ENCODE measurements at places on chromosomes 7 and 10.

GRCh38 chr7:3092468-3092867 lies 48.8 kb upstream of the CARD11 start:
- DNase-seq: no peak

DNA sequence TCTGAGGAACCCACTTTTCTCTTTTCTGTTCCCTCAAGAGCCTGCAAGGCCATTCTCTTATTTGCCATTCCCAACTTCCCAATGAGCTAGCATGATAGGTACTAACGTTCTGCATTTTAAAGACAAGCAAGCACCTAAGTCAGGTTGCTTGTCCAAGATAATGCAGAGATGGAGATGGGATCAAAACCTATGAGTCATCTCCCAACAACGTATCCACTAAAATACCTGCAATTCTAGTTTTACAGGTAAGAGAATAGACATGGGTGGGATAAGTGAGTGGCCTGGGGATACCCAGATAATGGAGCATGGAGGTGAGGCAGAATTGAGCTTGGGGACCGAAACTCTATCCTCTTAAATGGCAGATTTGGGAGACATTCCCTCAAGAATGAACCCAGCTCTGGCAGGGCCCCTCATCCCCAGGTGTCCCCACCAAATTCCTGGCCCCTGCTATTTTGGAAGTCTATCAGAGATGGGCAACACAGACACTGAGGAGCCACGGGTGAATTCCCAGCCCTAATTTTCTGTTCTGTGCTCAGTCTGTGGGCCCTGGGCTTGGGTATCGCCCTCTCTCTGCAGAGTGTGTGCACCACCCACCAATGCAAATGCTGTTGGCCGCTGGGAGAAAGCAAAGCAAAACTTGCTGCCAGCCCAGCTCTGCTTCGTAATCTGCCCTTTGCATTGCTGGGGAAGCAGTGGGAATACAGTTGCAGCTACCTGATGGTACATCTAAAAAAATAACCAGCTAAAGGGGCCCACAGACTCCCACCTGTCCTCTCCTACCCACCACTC lies 98.3 kb downstream of the KCNMA1 start:
- DNase-seq: no peak

GRCh38 chr7:116167177-116167576 lies 43.2 kb upstream of the TES start:
- no peak for DNase-seq

DNA sequence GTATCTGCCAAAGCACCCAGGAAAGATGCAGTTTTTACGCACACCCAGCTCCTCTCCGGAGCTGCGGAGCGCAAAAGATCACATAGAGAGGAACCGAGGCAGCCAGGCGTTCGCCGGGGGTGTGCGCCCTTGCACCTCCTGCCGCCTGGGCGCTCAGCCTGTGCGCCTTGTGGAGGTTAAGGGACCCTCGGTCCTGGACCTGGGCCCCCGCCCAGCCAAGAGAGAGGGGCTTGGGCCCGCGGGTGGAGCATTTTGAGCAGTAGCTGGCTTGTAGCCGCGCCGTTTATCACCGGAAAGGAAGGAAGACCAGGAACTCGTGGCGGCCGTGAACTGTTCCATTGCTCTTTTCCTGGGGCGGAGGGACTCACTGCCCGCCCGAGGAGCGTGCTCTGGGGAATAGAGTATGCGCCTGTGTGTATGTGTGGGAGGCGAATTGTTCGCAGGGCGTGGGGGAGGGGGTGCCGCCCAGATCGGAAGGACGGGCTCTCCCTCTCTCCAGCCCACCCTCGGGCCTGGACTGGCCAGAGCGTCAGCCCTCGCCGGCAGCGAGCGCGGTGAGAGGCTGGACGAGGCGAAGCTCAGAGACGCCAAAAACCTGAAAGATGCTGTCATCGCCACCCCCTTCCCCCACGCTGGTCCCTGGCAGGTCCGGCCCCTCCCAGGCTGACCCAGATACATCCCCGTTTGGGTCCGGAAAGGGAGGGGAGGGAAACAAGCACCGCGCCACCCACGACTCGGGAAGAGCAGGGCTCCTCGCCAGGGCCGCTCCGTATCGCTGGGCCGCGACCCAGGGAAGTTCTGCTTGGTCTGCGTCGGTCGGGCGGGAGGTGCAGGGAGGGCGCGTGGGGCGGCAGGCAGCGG lies 1.2 kb upstream of the WNT2 start:
- peak; percentile 64 for DNase-seq

DNA sequence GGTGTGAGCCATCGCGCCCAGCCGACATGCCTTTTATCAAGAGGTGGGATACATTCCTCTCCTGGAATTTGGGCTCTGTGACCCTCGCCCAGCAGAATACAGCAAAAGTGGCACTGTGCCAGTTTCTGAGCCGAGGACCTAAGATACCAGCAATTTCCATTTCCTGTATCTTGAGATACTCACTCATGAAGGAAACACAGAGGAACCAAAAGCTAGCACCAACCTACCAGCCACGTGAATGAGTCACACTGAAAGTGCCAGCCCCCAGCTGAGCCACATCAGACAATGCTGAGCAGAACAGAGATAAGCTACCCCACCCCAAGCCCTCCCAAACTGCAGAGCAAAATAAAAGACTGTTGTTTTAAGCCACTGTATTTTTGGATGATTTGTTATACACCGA lies 56.3 kb downstream of the CACUL1 start:
- peak; percentile 46 for DNase-seq

- no peak for DNase-seq
These were observed 59.9 kb downstream of the ADARB2 start for GRCh38 chr10:1677307-1677939.

DNA sequence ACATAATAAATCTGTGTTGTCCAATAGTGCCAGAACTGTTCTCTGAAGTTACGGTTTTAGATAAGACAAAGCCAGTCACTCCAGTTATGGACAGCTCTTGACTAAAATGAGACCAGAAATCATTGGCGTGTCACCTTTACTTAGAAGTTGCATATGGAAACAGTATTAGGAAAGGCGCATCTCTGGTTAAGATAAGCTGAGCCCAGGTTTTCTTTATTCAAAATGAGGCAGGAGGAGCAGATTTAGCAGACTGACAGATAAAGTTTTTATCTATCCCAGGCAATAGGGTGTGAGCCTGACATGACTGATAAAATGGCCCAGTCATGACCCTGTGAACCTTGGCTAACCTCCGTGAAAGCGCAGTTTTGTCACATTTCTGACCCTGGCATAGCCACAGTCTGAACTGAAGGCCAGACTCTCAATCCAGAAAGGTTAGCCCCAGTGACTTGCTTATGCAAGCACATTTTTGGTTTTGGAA lies 4.2 kb downstream of the CYP26A1 start:
- no peak for DNase-seq

GRCh38 chr10:59908808-59909143 lies 2.4 kb upstream of the CCDC6 start:
- no peak for DNase-seq

DNA sequence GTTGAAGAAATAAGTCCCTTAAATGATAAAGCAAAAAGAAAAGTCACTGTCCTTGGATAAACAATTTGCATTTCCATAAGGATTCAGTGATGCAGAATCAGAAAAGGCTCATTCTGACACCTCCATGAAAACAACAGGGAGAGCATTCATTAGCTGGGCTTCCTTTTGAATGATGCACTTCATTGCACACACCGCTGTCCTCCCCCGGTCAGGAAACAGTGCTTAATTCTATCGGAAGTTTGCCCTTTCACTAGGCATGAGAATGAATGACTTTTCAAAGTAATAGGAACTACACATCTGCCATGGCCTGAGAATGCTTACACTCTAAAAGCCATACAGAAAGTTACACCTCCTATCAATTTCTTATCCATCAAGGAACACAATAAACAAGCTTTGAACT lies 4.2 kb downstream of the PCDH15 start:
- no peak for DNase-seq

DNA sequence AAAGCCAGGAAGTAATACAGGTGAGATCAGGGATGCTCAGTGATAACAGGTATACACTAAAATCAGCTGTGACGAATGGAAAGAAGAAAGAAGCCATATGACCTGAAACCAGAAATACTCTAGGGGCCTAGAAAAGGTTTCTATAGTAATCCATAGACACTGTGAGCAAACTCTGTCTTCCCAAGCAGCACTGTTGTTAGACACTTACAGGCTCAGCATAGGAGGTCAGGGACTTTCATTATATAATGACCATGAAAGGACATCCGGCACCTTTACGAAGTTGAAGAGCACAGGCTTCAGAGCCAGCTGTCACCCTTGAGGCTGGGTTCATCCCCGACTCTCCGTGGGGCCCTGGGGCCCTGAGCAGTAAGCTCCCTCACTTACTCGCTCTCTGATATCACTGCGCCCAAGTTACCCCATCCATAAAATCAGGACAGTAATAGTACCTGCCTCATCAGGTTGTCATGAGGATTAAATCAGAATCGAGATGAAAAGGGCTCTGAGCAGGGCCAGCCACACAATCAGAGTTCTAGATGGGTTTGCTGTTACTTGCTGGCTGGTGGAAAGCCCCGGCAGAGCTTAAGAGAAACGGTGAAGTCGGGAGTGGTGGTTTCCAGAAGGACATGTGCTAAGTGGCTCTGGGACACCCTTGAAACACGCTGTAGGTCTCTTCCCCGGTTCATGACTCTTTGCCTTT lies 79.5 kb downstream of the ITIH5 start:
- no peak for DNase-seq

GRCh38 chr10:72134785-72135767 lies 46.7 kb upstream of the SPOCK2 start:
- DNase-seq: no peak

DNA sequence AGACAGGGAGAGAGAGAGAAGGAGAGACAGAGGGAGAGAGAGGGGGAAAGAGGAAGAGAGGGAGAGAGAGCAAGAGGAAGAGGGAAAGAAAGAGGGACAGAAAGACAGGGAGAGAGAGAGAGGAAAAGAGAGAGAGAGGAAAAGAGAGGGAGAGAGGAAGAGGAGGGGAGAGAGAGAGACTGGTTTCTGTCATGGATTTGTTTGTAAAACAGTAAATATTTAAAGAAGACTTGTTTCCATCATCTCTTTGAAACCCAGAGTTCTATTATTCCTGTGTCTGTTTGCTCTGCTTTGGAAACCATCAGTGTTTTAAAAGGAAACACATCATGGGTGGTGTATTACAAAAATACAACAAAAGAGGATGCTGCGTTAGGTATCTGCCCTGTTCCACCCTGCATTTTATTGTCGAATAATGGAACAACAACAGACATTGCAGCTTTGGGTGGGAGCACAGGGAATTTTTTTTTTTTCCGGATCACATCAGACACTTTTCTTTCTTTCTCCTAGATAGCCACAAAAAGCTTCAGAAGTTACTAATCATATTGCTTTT lies 150.7 kb upstream of the RSU1 start:
- DNase-seq: no peak

DNA sequence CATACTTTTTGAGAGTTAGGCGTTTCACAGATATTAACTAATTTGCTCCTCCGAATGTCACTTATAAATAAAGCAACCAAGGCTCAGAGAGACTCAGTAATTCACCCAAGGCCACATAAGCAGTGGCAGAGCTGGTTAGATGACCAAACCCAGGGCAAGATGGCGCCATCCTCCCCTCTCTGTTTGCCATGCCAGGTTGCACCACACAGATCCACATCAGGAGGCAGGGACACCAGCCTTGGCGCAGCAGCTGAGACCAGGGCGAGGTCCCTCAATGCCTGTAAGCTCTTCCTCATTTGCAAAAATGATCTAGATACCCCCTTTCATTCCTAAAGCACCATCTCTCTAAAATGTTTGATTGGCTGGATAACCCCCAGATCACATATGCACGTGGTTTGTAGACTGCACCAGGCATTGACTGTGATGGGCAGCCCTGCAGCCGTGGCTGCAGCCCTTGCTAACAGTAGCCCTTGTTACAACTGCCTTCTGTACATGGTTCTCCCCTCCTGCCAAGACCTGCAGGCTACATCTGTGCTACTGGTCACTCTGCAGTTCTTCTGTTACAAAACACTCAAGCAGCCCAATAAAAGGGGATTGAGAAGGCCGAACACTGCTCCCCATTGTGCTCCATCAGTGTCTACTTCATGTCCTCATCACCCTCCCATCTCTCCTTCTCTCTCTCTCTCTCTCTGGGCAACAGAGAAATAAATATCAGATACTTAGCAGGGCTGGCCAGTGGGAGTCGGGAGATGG lies 298.6 kb downstream of the PRPF18 start:
- DNase-seq: no peak

DNA sequence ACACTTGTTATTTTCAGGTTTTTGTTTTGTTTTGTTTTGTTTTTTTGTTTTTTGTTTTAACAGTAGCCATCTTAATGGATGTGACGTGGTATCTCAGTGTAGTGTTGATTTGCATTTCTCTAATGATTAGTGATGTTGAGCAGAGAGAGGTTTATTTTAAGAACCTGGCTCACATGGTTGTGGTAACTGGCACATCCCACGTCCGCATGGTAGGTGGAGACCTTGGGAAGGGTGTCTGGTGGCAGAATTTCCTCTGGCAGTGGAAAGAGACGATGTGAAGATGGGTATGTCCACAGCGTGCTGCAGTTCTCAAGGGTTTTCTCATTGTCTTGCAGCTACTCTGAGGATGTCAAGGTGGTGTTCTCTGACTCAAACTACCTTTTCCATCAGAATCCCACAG lies 252.2 kb downstream of the GALNT17 start:
- DNase-seq: no peak

DNA sequence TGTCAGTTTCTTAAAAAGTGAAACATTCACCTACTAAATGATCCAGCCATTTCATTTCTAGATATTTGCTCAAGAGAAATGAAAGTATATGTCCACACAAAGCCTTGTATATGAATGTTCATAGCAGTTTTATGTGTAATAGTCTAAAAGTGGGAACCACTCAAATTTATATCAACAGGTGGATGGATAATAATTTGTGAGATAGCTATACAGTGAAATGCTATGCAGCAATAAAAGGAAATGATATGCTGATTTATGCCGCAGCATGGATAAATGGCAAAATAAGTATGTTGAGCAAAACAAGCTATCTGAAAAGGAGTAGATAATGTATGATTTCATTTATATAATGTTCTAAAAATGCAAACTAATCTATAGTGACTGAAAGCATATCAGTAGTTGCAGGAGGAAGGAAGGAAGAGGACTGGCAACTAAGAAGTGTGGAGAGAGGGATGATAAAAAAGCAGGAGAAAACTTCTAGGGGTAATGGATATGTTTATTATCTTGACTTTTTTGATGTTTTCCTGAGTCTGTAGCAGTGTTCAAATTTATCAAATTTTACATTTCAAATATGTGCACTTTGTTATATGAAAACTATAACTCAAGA lies 80.6 kb downstream of the ABCB5 start:
- DNase-seq: no peak

DNA sequence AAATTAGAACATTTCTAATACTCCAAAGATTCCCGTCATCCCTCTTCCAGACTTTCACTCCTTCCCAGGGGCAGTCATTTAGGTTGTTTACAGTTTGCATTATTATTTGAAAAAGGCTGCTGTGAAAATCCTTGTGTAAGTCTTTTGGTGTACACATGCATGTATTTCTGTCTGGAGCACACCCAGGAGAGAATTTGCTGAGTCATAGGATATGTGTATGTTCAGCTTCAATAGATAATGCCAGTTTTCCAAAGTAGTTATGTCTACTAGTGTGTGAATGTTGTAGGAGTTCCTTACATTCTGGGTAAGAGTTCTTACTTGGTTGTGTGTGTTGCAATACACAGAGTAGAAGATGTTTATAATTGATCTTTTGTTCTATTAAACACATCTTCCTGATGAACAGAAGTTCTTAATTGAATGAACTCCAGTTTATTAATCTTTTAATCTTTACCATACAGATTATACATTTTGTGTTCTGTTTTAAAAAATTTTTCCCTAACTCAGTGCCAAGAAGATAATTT lies 25.3 kb downstream of the CROT start:
- DNase-seq: peak; percentile 63

GRCh38 chr7:90655566-90655965 lies 59.4 kb downstream of the CDK14 start:
- DNase-seq: peak; percentile 93

- DNase-seq: no peak
These were observed 13.0 kb downstream of the DNTT start for GRCh38 chr10:96317067-96317833.

- DNase-seq: peak; percentile 70
These were observed 39.1 kb downstream of the VOPP1 start for GRCh38 chr7:55533050-55533728.
